ENCODE measurements at places on chromosomes 7 and 10.

DNA sequence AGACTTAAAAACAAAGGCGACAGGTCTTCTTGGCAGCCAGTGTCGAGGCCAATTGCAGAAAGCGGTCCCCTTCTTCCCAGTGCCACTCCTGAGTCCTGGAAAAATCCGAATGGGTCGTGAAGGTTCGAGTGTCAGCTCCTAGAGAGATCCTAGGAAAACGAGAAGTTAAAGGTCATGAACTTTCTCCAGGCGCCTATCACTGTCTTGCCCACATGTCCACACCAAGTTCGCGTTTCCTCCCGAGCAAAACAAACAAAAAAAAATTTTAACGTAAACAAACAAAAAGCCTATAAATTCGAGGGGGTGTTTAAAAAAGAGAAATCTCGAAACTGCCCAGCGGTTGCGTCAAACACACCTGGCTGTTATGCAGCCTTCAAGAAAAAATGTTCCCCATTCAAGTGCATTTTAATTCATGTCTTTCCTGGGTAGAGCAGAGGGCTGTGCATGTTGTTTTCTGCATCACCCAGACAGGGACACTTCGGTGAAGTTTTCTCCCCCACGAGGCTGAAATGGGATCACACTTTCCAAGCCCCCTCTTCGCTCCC lies 1.5 kb downstream of the ARHGAP21 start:
- no peak for DNase-seq

DNA sequence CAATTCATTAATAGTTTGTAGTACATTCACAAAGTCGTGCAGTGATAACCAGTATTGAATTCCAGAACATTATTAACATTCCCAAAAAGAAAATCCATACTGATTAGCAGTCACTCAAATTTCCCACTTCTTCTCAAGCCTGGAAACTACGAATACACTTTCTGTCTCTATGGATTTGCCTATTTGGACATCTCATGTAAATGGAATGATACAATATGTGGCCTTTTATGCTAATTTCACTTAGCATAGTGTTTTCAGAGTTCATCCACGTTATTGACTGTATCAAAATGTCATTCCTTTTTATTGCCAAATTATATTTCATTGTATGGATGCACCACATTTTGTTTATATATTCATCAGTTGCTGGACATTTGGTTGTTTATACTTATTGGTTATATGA lies 78.8 kb downstream of the STK31 start:
- no peak for DNase-seq

GRCh38 chr10:95304976-95305375 lies 14.2 kb upstream of the PDLIM1 start:
- no peak for DNase-seq

DNA sequence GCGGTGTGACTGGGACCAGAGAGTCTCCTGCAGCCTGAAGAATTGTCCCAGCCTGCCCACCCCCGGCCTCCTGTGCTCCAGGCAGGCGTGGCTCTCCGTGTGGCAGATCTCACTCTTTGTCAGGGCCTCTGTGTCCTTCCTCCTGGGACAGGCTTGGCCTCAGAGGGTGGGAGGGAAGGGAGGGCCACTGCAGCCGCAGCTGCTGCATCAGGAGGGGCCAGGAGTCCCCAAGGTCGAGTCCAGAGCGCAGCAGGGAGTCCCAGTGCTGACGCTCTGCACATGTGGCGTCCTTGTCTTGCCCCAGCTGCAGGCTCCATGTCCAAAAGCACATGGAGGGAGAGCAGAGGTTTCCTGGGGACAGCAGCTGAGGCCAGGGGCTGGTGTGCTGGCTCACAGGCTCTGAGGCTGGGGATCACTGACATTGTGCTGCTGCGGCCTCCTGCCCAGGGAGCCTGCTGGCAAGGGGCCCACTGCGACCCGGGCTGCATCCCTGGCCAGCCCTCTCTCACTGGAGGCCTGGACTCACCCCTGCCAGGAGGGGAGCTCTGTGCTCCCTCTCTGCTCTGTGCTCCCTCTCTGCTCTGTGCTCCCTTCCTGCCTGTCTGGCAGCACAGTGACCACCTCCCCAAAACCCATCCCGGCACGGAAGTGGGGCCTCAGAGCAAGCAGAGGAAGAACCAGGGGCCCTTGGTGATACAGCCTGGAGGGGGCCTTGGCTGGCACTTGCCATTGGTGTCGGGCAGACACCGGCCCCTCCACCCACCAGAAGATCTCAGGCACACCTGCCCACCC lies 114.6 kb upstream of the RET start:
- no peak for DNase-seq

DNA sequence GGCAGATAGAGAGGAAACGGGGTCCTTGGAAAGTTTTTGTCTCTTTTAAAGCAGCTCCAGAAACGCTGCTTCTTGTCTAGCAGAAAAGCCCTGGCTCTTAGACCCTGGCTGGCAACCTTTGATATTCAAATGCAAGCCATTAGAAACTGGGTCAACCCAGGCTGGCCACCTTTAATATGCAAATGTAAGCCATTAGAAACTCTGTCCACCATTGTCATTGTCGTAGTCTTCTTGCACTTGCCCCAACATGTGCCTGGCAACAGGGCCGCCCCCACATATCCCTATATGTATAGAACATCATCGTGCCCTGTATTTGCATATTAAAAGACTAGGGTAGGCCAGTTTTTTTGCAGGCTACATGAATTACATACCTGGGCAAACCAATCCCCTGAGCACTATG lies 621.3 kb upstream of the DPP6 start:
- DNase-seq, result no peak

DNA sequence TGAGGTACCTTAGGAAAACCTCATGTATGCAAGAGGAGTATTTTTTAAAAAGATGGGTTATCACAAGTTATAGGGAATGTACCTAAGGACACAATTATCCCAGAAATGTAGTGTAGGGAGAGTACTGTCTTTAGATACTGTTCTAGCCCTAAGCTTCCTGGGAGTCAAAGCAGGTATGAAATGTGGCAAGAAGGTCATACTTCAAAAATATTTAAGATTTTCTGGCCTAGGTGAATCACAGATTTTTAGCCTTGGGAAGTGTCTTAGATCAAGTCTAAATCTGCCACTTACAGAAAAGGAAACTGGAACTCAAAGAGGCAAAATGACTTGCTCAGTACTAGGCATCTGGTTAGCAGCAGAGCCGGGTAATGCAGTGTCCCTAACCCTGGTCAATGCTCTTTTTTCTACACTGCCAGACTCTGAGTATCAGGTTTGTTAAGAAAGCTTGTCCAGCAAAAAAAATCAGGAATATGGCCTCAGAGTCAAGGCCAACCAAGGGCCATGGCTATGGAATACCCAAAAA lies 13.9 kb downstream of the PIK3AP1 start:
- no peak for DNase-seq

DNA sequence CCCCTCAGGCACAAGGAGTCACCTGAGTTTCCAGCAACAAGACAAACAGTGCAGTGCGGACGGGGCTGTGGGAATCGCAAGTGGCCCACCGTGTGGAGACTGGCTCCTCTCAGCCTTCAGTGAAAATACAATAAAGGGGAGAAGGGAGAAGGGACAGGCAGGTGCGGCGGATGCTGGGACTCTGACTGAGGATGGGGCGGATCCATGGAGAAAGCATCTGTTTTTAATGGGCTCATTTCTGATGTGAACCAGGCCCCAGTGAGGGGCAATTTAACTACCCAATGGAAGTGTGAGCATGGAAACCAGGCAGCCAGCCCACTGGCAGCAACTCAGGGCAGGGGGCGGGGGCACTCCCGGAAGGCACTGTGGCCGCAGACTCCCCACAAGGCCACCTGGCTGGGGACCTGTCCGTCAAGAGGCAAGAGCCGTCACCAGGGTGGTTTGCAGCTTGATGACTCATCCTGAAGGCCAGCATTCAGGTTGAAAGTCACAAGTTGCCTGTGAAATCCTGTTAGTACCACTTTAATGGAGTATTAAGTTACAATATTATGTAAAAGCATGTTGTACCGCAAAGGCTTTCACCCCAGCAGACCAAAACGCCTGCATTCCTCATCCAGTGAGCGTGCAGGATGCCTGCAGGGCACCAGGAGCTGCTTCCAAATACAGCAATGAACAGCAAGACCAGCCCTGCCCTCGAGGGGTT lies 476.4 kb downstream of the PTPRN2 start:
- DNase-seq, result no peak

GRCh38 chr7:37286454-37286832 lies 162.2 kb downstream of the ELMO1 start:
- no peak for DNase-seq

DNA sequence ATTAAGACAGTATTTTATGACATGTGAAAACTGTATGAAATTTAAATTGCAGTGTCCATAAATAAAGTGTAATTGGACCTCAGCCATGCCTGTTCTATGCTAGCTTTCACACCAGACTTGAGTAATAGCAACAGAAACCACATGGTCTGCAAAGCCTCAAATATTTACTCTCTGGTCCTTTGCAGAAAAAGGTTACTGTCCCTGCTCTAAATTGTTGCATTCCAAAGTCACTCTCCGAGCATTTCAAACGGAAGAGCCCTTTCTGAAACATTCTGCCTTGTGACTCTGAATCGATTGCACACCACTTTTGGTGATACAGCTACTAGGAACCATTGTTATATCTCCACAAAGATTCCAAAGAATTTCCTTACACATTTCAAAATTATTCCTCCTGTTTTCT lies 81.0 kb upstream of the STK17A start:
- no peak for DNase-seq

- DNase-seq, result no peak
These were observed 794.0 kb upstream of the C7orf33 start for GRCh38 chr7:147796581-147796980.

GRCh38 chr7:49294611-49295010 lies 370.3 kb downstream of the CDC14C start:
- no peak for DNase-seq

DNA sequence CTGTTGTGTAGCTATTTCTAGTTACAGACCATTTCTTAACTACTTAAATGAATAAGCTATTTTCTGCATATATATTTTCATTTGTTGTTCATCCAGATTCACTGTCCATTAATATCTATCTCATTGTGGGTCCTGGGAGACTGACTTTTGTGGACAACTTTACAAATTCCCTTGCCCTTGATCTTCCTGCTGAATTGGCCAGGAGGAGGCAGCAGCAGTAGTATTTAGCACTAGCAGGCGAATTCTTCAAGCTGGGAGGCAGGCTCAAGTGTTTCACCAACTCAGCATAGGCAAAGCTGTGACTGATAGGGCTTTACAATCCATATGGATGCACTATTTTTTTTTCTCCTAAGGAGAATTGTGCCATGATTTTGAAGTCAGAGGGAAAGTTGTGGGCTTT lies 461.0 kb upstream of the NRG3 start:
- no peak for DNase-seq

Measured in neuronal stem cell (in vitro differentiated cells).